DMS53 (cell line): ENCODE measurements at places on chromosomes 11 and 22.

GRCh38 chr11:57487021-57487778 lies 26.9 kb downstream of the RTN4RL2 start:
- DNase-seq: no peak

DNA sequence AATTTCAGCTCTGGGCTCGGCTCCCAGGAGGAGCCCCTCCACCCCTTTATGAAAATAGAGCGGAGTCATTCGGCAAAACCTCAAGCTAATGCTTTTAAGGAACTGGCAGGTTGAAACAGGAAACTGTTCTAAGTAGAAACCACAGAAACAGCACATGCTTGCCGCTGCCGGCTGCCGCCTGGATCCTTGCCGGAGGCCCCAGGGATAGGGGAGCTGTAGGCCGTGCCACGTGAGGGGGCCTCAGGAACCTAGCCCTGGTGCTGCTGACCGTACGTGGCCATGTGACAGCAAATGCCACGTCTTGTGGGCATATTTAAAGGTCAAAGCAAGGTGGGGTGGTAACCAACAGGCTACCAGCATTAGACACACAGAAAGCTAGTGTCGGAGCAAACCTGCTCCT lies 77.9 kb upstream of the TIMP3 start:
- no peak for DNase-seq

DNA sequence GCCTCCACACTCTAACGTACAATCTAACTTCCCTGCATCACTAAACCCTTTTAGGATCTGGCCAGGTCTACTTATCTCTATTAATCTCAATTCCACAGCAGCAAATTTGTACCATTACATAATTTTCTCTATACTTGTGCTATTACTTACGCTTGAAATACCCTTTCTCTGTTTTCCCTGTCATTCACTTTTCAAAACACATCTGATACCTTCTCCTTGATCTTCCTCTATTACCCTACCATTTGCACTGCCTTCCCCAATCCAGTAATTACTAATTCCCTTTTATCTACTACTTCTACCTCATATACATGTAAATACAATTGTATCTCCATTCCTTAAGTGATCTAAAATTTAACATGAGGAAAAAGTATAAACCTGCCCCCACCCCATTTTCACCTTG lies 14.0 kb downstream of the CHORDC1 start:
- DNase-seq: no peak

GRCh38 chr11:76756341-76756741 lies 26.8 kb upstream of the TSKU start:
- no peak for DNase-seq

GRCh38 chr11:47913529-47914244 lies 65.5 kb upstream of the NUP160 start:
- no peak for DNase-seq

DNA sequence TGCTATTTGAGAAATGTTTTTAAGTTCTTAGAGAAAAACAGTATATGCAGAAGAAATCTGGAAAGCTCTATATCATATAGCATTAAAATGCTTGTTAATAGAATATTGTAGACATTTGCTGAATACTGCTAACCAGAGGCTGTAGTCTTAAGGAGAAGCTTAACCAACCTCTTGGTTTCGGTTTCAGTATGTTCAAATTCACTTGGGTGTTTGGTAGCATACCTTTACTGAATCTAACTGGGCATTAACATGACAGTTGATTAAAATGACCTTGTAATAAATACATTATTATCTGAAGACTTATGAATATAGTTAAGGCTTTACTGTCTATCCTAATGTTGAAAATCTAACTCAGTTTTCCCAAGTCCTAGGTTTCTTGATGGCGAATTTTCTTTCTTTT lies 5.4 kb downstream of the PCF11 start:
- no peak for DNase-seq

GRCh38 chr22:49429066-49429465 lies 398.6 kb downstream of the BRD1 start:
- DNase-seq: no peak

- DNase-seq: no peak
These were observed 14.2 kb downstream of the SMCO4 start for GRCh38 chr11:93528757-93529645.

DNA sequence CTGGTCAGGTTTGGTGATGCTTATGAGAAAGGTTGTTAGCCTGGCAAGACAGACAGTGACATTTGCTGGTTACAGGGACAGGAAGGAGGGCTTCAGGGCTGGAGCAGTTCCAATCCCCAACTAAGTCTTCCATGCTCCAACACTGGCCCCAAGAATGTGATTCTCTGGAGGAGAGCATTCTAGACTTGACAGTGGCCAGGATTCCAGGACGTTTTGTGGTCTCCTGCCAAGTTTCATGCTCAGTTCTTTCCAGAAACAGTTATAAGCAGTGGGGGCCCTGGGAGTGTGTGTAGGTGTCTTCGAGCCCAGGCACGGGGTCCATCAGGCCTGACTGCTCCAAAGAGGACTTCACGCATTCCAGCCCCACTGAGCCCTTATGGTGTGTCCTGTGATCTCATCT lies 8.9 kb upstream of the GRK3 start:
- no peak for DNase-seq

DNA sequence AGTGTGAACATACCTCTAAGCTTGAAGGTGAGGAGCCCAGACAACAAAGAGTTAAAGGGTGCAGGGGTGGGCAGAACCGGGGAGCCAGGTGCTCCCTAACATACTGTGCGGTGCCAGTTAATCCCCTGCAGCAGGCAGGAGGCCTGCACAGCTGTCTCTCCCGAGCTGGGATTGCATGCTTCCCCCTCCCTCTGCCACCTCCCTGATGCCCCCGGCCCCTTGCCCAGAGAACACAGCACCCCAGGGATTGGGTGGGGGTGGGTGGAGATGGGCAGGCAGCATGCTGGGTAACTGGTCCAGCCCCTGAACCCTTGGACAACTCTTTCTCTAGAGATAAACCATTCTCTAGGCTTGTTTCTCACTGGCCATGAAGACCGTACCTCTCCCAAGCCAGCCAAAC lies 67.7 kb upstream of the MYOD1 start:
- DNase-seq: no peak

- no peak for DNase-seq
These were observed 924 bp upstream of the FADD start for GRCh38 chr11:70201882-70202861.

DNA sequence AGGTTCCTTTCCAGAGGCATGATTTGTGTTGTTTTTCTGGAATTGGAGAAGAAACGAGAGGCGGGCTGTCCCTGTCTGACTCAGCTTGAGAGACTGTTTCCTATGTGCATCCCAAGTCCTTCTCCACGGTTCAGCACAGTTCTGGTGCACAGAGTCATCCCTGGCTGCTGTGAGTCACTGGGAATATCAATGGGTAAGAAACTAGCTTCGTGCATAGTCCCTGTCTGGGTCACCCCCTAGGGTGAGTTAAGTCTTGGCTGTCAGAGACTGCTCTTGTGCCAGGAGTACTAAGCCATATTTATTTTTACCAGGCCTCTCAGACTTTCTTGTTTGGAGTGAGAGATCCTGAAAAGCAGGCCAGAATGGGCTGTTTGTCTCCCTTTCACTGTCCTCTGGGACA lies 2.4 kb upstream of the LRP4 start:
- DNase-seq: peak; percentile 90

GRCh38 chr22:43820651-43821305 lies 8.7 kb upstream of the EFCAB6 start:
- peak; percentile 67 for DNase-seq

GRCh38 chr22:31099386-31099785 lies 8.0 kb downstream of the SELENOM start:
- no peak for DNase-seq

DNA sequence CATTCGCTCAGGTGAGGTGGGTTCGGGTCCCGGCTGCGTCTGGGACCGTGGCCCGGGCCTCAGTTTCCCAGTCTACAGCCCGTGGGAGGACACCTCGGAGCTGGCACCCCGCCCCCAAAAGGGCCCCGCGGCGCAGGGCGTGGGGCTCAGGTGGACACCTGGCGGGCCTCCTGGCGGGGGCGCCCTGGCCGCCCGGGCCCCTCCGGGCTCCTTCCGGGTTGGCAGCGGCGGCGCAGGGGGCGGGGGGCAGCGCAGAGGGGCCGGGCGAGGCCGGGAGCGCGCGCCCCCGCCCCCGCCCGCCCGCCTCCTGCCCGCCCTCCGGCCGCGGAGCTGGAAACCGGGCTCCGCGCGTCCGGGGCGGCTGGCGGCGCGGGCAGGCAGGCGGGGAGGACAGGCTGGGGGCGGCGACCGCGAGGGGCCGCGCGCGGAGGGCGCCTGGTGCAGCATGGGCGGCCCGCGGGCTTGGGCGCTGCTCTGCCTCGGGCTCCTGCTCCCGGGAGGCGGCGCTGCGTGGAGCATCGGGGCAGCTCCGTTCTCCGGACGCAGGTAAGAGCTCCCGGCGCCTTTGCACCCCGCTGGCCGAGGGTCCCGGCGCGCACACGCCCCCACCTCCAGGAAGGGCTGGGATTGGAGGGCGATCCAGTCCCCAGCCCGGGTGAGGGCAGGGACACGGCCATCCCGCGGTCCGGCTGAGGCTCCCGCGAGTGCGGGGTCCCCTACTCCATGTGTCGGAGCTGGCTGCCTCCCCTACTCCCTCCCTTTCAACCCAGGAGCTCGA lies at the start of gene EMID1:
EMID1 (plus strand) TSS at position 303 of the 778 bp plus-strand sequence; CDS start at position 446, 143 bp downstream.
- peak; percentile 59 for DNase-seq

GRCh38 chr11:116798368-116798767 lies 6.7 kb upstream of the APOA5 start:
- DNase-seq: no peak

GRCh38 chr11:77270921-77271320 lies 30.6 kb downstream of the GDPD4 start:
- DNase-seq: no peak

- no peak for DNase-seq
These were observed 63.4 kb upstream of the UCP3 start for GRCh38 chr11:74072286-74072685.

DNA sequence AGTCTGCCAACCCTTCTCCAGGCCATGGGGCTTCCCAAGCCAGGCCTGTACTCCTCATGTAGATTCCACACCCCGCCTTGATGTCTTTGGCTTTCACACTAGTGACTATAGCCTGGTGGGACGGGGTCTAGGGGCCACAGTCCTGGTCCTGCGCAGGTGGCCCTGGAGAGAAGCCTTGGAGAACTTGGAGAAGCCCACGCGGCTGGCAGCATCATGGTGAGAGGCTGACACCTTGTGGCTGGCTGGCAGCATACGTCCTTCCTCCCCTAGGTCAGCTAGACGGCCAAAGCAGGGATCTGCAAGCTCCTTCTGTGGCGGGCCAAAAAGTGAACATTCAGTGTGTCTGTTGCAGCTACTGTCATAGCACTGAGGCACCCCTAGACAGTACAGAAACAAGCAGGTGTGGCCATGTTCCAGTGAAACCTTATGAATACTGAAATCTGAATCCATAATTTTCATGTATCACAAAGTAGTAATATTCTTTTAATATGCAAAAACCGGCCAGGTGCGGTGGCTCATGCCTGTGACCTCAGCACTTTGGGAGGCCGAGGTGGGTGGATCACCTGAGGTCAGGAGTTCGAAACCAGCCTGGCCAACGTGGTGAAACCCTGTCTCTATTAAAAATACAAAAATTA lies 42.0 kb downstream of the FAM83F start:
- peak; percentile 72 for DNase-seq

GRCh38 chr11:33893711-33894397 lies 2.0 kb upstream of the LMO2 start:
- no peak for DNase-seq

DNA sequence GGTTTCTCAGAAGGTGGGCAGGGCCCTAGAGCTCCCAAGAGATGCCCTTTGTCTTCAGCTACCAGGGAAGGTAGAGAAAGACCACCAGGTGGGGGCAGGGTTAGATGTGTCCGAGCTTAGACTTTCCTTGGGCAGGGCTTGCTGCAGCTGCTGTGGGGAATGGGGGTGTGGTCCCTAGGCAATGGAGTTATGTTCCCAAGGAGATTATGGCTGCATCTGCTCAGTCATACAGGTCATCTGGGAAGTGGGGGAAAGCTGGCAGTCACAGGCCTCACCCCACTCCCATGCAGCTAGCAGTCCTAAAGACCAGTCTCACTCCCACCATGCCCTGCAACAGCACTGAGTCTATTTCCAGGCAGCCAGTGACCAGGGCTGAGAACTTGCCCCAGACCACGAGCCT lies 29.5 kb downstream of the MMP27 start:
- no peak for DNase-seq

GRCh38 chr22:46618667-46619066 lies 1.5 kb upstream of the GRAMD4 start:
- DNase-seq: no peak

- DNase-seq: no peak
These were observed 4.4 kb downstream of the NAGA start for GRCh38 chr22:42066126-42066761.

- DNase-seq: peak; percentile 27
These were observed 32.9 kb upstream of the TECTA start for GRCh38 chr11:121067962-121068647.

DNA sequence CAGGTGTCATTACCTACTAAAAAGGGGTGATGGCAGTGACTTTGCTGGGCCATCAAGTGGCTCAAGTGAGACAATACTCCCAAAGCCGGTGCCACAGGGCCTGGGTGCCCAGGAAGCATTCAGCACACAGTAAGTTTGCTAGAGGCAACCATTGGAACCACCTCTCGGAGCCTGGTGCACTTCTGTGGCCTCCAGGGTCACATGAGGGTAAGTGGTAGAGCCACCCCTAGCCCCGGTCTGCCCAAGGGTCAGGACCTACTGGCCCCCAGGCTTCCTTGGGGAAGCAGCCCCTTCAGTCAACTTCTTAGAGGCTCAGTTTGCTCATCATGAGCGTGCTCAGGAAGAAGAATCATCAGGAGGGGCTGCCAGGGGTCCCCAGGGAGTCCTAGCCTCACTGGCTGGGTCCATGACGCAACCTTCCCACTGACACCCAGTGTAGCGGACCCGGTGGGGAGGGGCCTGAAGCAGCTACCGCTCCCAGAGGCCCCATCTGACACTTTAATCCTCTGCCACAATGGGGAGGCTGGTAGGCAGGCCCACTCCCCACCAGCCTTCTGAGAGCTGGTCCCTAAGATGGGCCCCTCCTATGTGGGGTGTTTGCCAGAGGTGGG lies 17.5 kb upstream of the RASL10A start:
- DNase-seq: no peak

DNA sequence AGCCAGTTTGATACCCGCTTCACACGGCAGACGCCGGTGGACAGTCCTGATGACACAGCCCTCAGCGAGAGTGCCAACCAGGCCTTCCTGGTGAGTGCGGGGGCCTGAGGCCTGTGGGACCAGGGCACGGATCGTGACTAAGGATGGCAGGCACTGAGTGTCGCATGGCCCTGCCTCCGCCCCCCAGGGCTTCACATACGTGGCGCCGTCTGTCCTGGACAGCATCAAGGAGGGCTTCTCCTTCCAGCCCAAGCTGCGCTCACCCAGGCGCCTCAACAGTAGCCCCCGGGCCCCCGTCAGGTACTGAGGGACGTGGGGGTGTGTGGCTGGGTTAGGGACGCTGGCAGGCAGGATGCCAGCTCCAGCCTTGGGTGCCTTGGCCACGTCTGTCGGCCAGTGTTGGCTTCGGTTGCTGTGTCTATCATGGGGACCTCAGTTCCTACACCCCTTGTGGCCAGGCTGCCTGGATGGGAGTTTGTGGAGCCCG lies 3.0 kb downstream of the PTPRCAP start:
- no peak for DNase-seq

GRCh38 chr22:27329131-27329850 lies 472.3 kb downstream of the MN1 start:
- DNase-seq: no peak
